ENCODE measurements at places on chromosomes 7 and 10.

GRCh38 chr10:9222917-9223316 lies 1168.4 kb downstream of the GATA3 start:
- no peak for DNase-seq

DNA sequence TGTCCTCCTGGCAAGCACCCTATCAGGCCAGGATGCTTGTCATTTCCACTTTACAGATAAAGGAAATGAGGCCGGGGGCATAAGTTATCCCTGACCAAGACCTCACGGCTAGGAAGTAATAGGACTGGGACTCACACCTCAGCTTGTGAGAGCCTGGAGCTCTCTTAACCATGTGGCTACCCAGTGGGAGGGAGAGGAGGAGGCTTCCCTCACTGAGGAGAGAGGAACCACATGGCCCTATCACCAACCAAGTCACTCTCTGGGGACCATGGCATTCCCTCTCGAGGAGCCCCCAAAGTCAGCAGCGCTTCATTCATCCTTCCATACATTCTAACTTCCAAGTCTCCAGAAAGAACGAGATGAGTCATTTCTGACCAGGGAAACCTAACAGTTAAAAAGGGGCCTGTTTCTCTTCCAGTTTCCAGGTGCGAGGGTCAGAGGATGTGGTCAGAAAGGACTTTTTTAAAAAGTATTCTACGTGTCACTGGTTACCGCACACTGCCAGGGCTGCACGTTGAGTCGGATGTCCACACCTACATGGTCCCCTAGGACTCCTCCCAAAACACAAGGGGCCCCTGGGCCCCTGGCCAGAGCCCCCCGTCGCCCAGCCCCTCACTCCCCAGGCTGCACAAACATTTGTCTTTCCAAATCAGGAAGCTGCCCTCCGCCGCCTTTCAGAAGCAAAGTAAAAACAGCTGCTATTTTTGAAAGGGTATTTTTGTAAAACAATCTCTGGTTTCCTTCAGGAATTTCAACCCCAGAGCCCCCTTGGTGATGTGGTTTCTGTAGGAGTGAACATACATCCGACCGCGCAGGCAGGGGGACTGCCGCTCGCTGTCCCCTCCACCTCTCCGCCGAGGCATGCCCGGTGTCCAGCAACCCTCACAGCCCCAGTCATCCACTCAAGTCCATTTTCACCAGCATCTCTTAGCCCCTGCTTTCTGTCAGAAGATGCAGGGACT lies 128.2 kb upstream of the CHST15 start:
- no peak for DNase-seq

- DNase-seq, result no peak
Measured at GRCh38 chr10:73161079-73161478, 6.7 kb downstream of the ECD start.

- no peak for DNase-seq
Measured at GRCh38 chr7:6637544-6638229, 569 bp downstream of the ZNF316 start.

GRCh38 chr7:95527033-95527775 lies 41.5 kb downstream of the ASB4 start:
- no peak for DNase-seq

DNA sequence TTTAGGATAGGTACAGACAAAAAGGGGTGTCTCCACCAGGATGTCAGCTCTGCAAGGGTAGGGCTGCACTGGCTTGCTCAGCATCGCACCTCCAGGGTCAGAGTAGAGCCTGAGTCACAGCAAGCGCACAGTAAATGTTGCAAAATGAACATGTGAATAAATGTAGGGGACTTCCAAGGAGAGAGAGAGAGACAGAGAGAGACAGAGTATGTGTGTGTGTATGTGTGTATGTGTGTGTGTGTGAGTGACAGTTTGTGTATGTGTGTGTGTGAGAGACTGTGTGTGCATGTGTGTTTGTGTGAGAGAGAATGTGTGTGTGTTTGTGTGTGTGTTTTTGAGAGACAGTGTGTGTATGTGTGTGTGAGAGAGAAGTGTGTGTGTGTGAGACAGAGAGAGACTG lies 163.3 kb downstream of the RPS24 start:
- no peak for DNase-seq

DNA sequence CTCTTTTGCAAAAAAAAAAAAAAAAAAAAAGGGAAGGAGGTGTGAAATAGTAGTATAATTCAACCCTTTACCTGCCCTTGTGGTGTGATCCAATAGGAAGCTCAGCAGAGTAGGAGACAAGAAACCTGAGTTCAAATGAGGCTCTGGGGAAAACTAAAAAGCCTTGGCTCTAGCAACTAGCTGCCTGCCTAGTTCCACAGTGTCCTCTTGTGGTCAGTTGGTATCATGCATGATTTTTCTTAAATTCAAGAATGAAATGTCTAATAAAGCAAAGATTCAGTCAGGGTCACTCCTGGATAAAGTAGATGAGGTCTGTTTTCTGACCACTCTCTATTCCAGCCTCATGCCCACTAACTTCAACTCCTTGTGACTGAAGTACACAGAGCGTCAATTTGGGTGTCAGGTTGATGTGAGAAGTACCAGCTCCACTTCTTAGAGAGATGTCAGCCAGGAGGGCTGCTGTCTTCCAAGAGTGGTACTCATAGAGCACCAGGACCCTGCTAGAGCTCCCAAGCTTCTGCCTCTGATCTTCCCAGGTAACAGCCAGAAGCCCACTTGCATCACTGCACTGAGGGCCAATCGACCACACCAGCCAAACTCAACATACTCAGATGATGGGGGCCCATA lies 10.5 kb downstream of the LSM5 start:
- DNase-seq, result peak; percentile 35

- DNase-seq, result no peak
Measured at GRCh38 chr7:49255054-49255453, 330.7 kb downstream of the CDC14C start.

All from NCI-H1436 treated with DMSO at 0.1 percent for 48 hours (cell line).